ENCODE measurements at places on chromosomes 6 and 20.
A peak's percentile ranks its signal among the peaks of the same experiment; 100 is the strongest.

DNA sequence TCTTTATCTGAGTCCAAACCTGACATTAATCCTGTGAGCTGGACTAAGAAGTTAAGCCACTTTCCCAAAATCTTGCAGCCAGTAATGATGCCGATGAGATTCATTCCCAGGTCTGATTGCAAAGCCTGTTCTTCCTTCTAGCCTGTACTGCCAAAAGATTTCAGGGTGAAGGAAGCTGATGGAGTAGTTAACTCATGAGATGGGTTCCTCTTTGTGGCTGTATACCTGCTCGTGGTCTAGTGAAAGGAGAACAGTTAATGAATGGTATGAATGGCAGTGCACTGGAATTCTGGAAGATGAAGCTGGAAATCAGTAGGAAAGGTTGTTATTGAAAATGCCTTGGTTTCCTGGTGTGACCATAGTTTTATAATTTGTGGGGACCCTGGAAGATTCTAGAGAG, 112.0 kb downstream of the FYN start:
- DNase-seq: no peak

GRCh38 chr6:148530394-148530953, 187.8 kb downstream of the SASH1 start:
- DNase-seq: no peak

- no peak for DNase-seq
These were observed 1272.1 kb downstream of the EPHA7 start for GRCh38 chr6:92147246-92147645.

- DNase-seq: no peak
These were observed 118.8 kb upstream of the NRN1 start for GRCh38 chr6:6125495-6125894.

GRCh38 chr6:62808565-62809293, 402.5 kb upstream of the FKBP1C start:
- no peak for DNase-seq

DNA sequence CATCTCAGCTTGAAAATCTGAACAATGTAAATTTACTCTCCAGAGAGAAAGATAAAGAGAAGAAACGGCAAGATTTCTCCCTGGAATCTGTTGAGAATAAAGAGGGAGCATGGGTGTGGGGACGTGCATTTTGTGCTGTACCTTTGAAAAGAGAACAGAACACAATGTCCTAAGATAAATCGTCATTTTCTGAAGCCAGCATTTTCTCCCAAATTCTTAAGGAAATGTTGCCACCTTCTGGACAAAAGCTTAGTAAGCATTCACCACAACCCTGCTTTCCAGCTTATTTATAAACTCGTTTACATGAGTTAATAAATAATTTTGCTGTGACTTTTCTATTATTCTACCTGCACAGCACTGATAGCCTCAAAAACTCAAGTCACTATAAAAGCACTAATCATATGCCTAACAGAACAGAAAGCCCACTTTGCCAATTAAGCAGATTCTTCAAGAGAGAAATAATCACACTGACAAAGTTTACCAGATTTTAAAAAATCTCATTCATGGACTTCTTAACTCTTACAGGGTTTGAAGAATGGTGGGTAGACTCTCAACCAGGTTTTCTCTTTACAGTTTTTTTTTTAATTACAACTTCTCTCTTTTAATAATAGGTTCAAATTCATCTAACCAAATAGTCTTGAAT, 155.8 kb downstream of the MBOAT1 start:
- DNase-seq: peak; percentile 7

DNA sequence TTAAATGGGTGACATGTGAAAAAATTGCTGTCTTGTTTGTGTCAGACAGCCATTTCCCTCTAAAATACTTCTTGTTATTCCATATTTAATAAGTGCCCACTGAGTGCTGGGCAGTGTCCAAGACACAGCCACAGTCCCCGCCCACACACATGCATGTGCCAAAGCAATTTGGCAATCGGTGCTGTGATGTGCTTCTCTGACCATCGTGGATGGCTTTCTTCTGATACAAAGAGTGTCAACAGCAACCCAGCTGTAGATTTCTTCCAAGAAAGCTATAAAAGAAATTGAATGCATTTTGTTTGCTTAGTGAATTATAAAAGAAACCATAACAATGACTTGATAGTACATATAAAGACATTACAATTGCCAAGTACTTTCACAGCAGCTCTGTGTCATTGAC, 140.5 kb upstream of the ATXN1 start:
- DNase-seq: no peak

- DNase-seq: no peak
These were observed 2.6 kb downstream of the SAMD5 start for GRCh38 chr6:147510929-147511590.

DNA sequence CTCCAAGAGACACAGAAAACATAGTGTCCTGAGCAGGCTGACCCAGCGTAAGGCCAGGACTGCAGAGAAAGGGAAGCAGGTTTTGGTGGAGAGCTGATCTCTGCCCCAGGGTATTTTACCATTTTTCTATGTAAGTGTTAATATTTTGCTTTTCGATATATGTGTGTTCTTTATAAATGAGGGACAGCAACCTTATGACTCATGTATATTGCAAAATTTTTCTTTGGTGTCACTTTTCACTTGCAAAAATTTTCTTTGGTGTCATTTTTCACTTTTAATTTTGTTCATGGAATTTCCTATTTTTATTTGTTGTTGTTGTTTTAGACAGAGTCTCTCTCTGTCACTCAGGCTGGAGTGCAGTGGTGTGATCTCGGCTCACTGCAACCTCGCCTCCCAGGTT, 34.6 kb upstream of the PXDC1 start:
- DNase-seq: peak; percentile 26

DNA sequence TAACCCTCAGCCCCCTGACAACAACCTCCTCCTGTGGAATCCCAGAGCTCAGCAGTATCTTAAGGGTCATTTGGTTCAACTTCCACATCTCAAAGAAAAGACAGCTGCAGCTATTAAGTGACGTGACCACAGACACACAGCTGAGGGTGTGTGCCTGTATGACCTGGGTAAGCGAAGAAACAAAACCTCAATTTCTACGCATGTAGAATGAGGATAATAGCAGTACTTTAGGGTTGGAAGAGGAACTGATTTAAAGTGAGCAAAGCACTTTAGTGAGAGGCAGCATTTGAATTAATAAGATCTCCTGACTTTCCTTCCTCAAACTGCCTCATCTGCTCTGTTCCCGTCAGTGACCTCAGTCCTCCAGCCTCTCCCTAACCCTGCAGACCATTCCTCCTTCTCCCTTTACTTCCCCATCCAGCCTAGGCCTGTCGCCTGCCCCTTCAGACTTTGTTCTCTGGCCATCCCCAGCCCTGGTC, 6.8 kb upstream of the ARMC2 start:
- DNase-seq: peak; percentile 9

DNA sequence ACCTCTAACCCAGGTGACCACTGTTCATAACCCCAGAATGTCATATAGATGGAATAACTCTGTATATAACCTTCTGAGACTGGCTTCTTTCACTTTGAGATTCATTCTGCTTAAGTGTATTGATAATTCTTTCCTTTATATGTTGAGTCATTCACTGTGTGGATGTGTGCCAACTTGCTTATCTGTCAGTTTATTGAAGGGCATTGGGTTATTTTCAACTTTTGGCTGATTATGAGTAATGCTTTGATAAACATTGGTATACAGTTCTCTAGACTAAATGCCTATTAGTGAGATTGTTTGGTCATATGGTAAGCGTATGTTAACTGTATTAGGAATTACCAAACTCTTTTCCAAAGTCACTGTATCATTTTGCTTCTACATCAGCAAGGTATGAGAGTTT, 453.4 kb upstream of the SPTLC3 start:
- DNase-seq: no peak

GRCh38 chr6:163207431-163208383, 206.8 kb upstream of the QKI start:
- DNase-seq: no peak

DNA sequence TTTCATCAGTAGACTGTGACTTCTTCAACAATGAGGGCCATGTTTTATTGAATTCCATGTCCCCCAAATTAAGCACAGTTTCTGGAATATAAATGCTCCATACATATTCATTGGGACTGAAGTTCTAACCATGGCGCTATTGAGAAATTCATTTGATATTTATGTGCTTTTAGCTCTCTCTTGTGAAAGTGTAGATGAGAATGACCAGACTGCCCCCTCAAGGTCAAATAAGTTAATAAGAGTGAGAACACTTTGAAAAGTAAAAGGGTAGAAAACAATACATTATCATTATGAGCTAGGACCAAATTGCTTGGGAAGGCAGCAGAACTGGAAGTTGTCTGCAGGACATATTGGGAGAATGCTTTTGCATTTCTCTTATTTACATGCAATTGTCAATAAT, 597.9 kb downstream of the EPM2A start:
- peak; percentile 28 for DNase-seq

DNA sequence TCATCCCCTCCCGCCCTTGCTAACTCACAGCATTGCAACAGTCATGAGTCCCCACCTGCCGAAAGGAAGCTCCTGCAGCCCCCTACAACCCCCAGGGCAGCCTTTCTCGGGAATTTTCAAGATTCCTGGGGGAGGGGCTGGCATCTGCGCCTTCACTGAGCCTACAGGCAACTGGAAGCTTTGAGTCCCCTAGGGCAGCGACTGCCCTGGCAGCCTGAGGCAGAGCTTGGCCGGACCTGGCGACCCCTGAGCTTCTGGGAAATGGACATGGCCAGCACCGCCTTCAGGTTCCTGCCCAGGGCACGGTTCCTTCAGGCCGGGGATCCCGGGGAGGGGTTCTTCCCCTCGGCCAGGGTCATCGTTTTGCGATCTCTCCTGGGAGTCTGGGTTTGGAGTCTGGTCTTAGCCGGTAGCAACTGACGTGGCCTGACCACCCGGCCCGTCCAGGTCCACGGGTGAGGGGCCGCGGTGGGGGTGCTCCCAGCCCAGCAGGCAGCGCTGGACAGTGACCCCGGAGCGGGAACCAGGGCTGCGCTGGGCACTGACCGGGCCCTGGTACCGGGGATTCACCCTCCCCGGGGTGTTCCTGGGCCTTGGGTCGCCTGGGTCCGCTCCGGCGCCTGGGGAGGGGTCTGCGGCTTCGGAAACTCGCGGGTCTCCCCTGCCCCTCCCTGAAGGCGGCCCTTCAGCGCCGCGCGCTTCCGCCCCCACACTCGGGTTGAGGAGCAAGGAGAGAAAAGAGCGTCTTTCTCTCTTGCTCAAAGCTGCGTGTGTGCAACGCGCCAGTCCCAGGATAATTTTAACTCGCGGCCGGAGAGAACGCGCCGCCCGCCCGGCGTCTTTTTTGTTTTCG, 593 bp upstream of the COL9A3 start:
- peak; percentile 42 for DNase-seq

GRCh38 chr6:27188885-27189418, 58.5 kb upstream of the PRSS16 start:
- DNase-seq: peak; percentile 66

- no peak for DNase-seq
These were observed 219.1 kb downstream of the MYLK4 start for GRCh38 chr6:2531426-2532215.

GRCh38 chr20:49381558-49382493, 100.6 kb downstream of the KCNB1 start:
- DNase-seq: no peak

DNA sequence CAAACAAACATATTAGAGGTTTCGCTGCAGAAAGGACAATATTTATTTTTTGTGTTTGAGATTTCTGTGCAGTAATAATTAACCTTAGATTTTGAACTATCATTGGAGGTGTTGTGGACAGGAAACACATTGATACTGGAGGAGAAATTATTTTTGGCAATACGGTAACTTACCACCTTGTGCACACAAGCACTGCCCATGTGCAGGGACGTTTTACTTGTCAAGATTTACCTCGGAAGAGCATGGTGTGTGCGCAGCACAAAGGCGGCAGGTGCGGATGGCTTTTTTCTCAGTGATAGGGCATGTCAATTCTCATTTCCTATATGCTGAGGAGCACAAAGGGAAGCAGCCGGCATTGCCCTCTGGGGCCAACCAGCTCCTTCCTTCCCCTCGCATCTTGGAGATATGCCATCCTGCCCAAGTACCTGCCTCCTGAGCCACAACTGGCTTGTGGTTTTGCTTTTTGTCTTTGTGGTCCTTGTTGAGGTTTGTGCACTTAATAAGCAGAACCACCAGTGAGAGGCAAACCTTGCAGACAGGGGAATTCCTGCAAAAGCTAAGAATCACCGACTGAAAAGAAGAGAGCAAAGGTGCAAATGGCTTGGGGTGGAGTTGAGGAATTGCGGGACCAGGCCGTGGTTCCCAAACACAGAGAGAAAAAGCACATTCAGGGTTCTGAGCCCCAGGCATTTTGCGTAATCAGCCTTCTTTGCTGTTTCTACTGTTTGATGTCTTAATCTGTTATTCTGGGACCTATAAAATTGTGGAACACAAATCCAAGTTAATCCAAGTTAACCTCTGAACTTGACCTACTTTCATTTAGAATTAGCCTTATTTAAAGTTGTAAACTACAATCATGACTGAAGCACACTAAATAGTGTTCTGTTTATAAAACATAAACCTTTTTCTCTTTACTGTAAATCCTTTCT, 21.9 kb downstream of the SAMD5 start:
- DNase-seq: no peak

DNA sequence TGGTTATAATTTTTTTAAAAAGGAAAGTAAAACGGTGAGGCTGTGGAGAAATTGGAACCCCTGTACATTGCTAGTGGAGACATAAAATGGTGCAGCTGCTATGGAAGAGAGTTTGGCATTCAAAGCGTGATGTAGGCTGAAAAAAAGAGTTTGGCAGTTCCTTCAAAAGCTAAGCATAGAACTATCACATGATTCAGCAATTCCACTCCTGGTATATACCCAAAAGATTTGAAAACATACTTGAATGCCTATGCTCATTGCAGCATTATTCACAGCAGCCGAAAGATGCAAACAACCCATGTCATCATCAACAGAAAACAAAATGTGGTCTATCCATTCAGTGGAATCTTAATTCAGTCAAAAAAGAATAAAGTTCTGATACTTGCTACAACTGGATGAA, 4.5 kb upstream of the SGK2 start:
- no peak for DNase-seq

GRCh38 chr6:71393981-71394432, 105.4 kb downstream of the OGFRL1 start:
- DNase-seq: peak; percentile 19

GRCh38 chr20:3115190-3116107, 30.9 kb upstream of the AVP start:
- peak; percentile 83 for DNase-seq
